ENCODE measurements at places on chromosomes 1 and 21.

DNA sequence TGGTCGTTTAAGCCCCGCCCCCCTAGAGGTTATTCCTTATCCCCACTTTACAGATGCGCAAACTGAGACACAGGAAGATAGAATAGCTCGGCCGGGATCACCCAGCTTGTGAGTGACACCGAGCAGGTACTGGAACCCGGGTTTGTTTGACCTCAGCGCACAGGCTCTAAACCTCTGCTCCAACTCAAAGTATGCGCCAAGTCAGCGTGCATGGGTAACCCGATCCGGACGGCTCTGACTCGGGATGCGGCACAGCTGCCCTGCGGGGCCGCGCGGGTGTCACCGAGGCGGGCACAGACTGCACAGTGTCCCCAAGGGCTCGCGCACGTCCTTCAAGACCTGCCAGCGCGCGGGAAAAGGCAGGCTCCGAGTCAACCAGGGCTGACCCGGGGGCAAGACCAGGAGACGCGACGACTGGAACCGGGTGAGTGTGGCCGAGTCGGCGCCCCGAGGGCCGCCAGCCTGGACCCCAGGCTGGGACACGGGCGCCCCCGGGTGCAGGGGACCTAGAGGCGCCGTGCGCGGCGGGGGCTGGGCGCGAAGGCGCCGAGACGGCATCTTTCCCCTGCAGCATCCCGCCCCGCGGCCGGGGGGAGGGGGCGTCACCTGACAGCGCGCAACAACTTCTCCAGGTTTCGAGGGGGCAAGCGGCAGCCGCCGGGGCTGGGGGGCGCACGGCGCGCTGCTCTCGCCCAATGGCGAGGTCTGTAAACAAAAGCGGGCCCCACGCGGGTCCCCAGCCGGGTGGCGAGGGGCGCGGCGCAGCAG is 101.9 kb upstream of the SOD1 start:
- DNase-seq, result no peak

GRCh38 chr1:63836830-63837229 is 63.0 kb downstream of the ROR1 start:
- DNase-seq, result no peak

- DNase-seq, result no peak
Measured at GRCh38 chr1:50423670-50424000, 392 bp upstream of the DMRTA2 start.

DNA sequence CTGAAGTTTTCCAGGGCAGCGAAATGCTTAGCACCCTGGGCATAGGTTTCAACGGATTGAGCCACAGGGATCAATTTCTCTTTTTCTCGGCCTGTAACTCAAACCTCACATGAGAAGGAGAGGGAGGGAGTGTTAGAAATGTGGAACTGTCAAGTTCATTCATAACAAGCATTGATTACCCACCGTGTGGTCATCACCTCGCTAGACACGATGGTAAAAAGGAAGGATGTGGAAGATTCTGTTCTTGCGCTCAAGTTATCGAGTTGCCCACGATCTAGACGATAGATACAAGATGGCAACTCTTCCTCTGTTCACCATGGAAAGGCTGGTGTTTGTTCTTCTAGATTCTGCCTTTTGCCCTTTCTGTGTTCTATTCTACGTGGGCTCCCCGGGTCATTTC is 4.0 kb upstream of the RCAN3 start:
- no peak for DNase-seq

GRCh38 chr1:99850459-99851291 is 514 bp downstream of the AGL start:
- DNase-seq, result peak; percentile 5

- DNase-seq, result no peak
Measured at GRCh38 chr1:109933856-109934711, 23.4 kb downstream of the CSF1 start.

GRCh38 chr1:21524686-21525339 is 15.6 kb downstream of the ALPL start:
- DNase-seq, result no peak

DNA sequence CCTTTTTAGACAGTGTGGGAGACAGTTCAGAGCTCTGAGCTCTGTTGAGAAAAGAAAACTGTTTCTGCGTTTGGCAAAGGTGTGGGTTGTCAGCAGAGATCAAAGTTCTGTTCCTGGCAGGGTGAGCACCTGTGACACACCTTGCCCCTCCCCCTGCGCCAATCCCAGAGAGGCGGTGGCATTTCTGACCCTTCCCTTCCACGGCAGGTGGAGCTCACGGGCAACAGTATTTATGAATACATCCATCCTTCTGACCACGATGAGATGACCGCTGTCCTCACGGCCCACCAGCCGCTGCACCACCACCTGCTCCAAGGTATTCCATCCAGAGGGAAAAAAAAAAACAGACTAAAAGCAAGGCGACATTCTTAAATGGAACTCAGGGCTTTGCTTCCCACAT is 20.7 kb downstream of the SIM2 start:
- DNase-seq, result no peak

GRCh38 chr1:41518471-41518870 is 34.0 kb upstream of the EDN2 start:
- DNase-seq, result no peak

- DNase-seq, result no peak
Measured at GRCh38 chr21:40765811-40766210, 81.1 kb downstream of the DSCAM start.

- DNase-seq, result no peak
Measured at GRCh38 chr1:113904293-113904673, 316 bp downstream of the AP4B1 start.

DNA sequence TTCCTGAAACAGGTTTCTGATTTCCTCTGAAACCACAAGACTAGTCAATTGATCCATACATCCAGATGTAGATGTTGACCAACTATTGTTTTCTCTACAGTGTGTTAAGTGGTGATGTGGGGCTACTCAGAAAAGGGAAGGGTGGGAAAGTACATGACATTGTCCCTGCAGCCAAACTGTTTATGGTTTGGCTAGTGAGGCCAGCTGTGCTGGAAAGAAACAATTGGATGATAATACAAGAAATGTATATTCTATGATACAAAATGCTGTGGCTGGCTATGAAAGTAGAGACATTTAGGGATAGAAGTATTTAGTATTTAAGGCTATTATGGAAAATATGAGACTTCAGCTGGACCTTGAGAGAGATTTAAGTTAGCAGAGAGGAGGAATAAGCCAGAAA is 244.5 kb downstream of the ADGRL2 start:
- DNase-seq, result no peak

GRCh38 chr21:19148056-19148455 is 744.5 kb upstream of the TMPRSS15 start:
- no peak for DNase-seq
